ENCODE measurements at places on chromosomes 7 and 10.

DNA sequence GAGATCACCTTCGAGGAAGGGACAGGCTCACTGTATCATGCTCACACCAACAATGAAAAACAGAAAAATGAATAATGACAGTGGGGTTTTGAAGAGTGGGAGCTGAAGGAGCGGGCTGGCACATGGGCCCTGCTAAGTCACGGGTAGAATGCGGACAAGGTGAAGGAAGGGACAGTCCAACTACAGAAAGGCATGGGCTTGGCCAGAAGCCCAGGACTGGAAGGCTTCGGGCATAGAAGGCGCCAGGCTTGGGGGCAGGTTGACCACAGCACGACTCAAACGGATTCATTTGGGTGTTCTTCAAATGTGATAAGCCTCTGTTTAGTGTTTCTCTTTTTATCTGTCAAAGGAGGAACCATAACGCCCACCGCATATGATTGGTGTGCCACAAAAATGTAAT, 509.5 kb downstream of the CCSER2 start:
- no peak for DNase-seq

- DNase-seq = no peak
These were observed 150.0 kb upstream of the PRR15 start for GRCh38 chr7:29413626-29414136.

DNA sequence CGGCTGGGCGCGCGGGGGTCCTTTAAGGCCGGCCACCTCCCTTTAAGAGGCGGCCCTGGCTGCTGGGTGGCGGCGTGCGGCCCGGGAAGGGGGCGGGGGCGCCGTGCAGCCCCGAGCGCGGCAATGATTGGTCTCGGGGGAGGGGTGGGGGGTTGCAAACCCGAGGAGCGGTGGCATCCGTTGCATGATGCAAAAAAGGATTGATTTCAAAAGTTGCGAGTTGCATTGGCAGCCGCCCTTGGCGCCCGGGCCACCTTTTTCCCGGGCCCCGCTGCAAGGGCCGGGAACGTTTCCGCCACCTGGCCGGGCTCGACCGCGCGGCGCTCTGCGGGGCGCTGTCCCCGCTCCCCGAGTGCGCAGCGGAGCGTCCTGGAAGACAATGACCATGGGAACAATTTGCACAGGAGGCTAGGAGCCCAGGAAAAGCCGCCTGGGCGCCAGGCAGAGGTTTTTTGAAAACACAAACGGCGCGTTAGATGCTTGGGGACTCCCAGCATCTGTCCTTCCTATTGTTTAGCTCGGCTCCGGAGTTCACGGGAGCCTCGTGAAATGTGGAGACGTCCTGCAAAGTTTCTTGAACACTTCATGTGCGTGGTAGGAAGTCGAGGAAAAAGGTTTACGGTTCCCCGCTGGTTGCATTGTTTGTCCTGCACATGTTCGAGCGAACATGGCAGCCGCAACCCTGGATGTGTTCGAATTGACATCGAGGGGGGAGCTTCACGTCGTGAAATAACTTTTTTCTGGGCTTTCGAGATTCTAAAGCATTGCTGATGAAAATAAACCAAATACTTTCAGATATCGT, at the start of gene SEPHS1:
SEPHS1 (minus strand) TSS at position 78 of the 802 bp plus-strand sequence. CDS start 3,343 bp downstream, outside the sequence.
- peak; percentile 90 for DNase-seq

DNA sequence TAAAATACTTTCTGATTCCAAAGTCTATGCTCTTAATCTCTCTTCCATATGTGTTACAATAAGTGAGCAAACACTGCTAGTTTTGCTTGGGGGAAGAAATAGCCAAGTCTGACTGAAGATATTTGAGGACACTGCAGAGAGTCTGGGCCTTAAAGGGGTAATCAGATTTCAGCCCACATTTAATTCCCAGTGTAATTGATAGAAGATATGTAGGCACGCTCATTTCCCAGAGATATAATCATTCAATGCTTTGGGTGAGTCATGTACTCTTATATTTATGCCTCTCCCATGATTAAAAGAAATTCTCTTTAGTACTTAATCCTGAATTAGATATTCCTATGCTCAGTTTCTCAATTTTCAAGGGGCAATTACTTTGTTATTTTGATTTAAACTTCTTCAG, 178.1 kb upstream of the POM121L12 start:
- DNase-seq = no peak

GRCh38 chr7:23759671-23760391, 49.8 kb downstream of the STK31 start:
- no peak for DNase-seq

DNA sequence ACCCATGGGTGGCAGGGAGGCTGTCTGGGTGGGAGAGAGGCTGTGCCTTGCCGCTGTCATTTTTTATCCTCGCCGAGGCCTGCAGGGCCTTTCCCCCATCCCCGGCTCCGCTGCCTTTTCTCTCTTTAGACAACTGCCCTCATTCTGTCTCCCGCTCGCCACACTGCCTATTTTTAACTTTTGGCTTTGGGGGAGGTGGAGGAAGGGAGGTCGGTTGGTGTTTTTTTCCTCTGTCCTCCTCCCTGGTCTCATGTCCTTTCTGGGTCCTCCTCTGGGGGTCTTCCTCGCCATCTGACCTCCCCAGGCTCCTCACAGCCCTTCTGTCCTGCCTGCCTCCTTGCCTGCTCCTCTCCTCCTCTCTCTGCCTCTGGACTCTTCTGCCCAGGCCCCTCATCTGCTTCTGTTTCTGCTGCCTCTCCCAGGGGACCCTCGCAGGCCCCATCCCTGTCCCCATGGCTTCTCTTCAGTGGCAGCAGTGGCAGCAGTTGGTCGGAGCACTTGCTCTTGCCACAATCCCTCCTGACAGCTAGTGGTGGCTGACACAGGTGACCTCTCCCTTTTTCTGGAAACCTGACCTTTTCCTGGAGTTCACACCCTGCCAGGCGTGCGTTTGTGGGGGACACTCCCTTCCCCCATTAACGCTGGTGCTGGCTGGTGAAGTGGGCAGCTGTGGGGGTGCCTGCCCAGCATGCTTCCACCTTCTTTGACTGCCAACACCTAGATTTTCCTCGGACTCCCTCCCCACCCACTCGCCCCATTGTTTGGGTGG, 19.5 kb upstream of the PCBD1 start:
- DNase-seq = no peak

DNA sequence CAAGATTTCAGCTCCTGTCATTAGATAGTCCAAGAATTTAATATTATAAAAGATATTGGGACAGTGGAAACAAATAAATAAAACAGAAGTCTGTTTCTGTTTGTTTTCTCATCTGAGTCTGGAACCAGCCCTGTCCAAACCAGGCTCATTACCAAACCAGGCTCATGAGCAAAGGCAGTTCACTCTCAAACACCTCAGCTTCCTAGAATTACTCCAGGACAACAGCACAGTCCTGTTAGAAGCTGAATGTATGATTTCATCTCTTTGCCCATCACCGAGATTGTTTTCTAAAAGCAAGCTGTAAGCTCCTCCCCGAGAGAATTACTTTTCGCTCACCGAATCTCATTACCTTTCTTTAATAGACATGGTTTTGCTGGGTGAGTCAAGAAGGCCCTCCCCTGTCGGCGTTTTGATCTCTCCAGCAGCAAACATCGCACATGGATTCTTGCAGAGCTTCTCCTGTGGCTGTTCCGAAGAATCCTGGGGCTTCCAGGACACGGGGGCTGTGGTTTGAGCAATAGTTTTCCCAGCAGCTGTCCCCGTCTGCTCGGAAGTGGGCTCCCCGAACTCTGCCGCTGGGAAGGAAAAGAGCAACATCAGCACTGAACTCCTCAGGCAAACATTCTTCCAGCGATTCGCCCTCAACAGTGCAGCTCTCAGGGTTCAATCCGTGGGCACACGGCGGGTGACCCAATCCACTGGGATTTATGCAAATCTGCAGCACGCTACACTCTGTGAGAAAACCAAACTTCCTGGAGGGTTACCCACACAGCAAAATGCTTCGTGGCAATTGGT, 112.5 kb downstream of the SVIL start:
- no peak for DNase-seq

DNA sequence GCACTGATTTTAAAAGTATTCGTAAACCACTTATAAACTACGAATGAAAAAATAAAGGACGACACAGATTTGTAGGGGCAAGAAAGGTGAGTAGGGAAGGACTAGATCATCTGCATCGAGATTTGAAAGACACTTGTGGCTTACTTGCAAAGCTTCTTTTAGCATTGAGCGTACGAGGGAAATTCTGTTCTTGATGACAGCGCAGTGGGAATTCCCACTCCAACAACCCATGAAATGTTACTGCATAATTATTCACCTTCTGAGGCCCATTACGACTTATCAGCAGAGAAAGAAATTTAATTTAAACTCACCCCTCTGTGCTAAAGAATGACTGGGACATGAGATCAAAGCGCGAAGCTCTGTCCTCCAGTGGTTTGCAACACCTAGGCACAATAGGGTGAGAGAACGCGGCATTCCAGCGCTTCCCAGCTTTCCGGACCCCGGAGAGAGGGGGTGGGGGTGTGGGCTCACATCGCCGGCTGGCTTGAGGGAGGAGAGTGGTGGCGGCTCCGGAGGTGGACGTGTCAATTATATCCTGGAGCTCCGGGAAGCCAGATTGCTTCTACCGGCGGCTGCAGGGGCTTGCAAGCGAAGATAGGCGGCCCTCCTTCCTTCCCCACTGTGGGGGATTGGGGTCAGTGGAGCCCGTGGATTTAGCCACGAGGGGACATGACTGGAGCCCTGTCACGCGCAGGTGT, 10.3 kb downstream of the SP8 start:
- no peak for DNase-seq
